ENCODE measurements at places on chromosomes 4 and X. TPM values are rescaled to one million over a fixed set of nuclear protein-coding genes. Genes with fewer than 3 reads are reported as not detected.

DNA sequence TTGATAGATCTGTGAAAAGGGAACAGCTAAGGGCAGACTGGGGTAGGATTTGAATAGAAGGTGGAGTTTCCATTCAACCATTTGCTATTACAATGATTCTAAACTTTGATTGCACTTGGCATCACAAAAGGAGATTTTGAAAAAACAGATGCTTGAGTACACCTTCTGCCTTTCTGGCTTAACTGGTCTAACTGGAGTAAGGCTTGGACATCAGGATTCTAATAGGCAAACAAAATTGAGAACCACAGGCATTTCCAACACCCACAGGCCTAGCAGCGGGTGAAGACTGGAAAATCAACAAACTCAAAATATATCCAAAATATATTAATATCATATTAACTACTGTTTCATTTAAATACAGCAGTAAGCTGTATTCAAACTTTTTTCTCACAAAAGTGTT is 1.9 kb upstream of the VEGFC start:
- no peak for DNase-seq
- peaks cover 35% of the 10 kb centered on the region for H3K27me3 ChIP-seq
- no peak overlapping the region for H3K4me3 ChIP-seq
- peaks cover 3% of the 10 kb centered on the region for H3K4me1 ChIP-seq
- H3K36me3 ChIP-seq = no peaks in the 10 kb centered on the region

- no peaks in the 10 kb centered on the region for H3K36me3 ChIP-seq
- DNase-seq = no peak
- H3K4me1 ChIP-seq = no peaks in the 10 kb centered on the region
- no peak overlapping the region for H3K4me3 ChIP-seq
- no peak overlapping the region for H3K27ac ChIP-seq
Measured at GRCh38 chr4:124863040-124863545, 150.6 kb upstream of the ANKRD50 start.

GRCh38 chr4:10765386-10765785 is 80.8 kb upstream of the CLNK start:
- no peak for DNase-seq
- H3K36me3 ChIP-seq = no peaks in the 10 kb centered on the region
- no peak overlapping the region for H3K27ac ChIP-seq
- no peaks in the 10 kb centered on the region for H3K4me1 ChIP-seq

GRCh38 chrX:153446950-153447580 is 1.2 kb upstream of the TREX2 start:
- no peaks in the 10 kb centered on the region for H3K4me1 ChIP-seq
- no peak for DNase-seq
- H3K36me3 ChIP-seq = no peaks in the 10 kb centered on the region
- no peak overlapping the region for H3K27ac ChIP-seq
- no peaks in the 10 kb centered on the region for H3K27me3 ChIP-seq

DNA sequence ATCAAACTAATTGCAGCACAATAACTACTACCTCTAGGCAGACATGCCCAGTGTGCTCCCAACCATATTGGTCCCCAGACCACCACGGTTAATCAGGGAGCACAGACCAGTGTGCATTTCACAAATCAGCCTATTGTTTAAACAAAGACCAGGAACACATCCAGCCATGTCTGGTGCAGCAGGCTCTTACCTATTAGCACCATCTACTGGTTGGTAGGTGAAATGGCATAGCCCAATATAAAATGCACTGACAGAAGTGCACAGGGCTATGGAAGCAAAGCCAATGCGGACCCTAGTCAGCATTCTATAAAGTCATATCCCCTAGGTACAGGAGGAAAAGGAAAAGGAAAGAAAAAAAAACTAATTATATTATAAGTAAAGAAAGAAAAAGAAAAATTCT is 15.5 kb upstream of the CYLC1 start:
- H3K4me1 ChIP-seq = no peaks in the 10 kb centered on the region
- no peak overlapping the region for H3K4me3 ChIP-seq
- no peaks in the 10 kb centered on the region for H3K36me3 ChIP-seq
- H3K27me3 ChIP-seq = no peaks in the 10 kb centered on the region
- no peak overlapping the region for H3K27ac ChIP-seq
- peak; percentile 3 for DNase-seq

- H3K4me1 ChIP-seq = no peaks in the 10 kb centered on the region
- H3K4me3 ChIP-seq = no peak overlapping the region
- no peak for DNase-seq
- H3K27ac ChIP-seq = no peak overlapping the region
Measured at GRCh38 chrX:16418650-16419049, 231.3 kb upstream of the S100G start.

GRCh38 chr4:34271479-34272355 is 1972.6 kb downstream of the ARAP2 start:
- H3K27ac ChIP-seq = no peak overlapping the region
- no peak for DNase-seq
- H3K36me3 ChIP-seq = no peaks in the 10 kb centered on the region
- H3K4me1 ChIP-seq = no peaks in the 10 kb centered on the region

DNA sequence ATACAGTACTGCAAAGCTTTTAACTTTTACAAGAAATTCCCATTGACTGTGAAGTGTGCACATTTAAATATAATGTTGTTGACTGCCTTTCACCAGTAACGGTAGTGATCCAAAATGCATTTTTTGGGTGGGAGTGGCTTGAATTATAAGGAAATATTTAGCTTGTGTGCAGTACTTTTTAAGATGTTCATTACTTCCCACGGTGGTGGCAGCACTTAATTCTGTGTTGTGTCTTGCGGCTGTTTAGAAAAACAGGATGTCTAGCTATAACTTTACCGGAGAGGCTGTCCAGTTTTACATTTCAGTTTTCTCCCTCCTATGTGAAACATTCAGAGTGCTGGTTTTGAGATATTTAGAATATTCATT is 1.7 kb downstream of the TMEM131L start:
- H3K36me3 ChIP-seq = peaks cover 49% of the 10 kb centered on the region
- H3K4me1 ChIP-seq = peaks cover 46% of the 10 kb centered on the region
- H3K4me3 ChIP-seq = peak overlapping the region; percentile 94
- H3K27me3 ChIP-seq = no peaks in the 10 kb centered on the region
- no peak for DNase-seq

- no peak for DNase-seq
- H3K27ac ChIP-seq = no peak overlapping the region
- H3K4me1 ChIP-seq = peaks cover 29% of the 10 kb centered on the region
- H3K27me3 ChIP-seq = no peaks in the 10 kb centered on the region
- H3K4me3 ChIP-seq = no peak overlapping the region
- H3K36me3 ChIP-seq = no peaks in the 10 kb centered on the region
Measured at GRCh38 chr4:113440371-113440770, 321.2 kb downstream of the CAMK2D start.

- H3K36me3 ChIP-seq = no peaks in the 10 kb centered on the region
- H3K4me1 ChIP-seq = no peaks in the 10 kb centered on the region
- DNase-seq = no peak
- H3K27me3 ChIP-seq = peaks cover 24% of the 10 kb centered on the region
- no peak overlapping the region for H3K4me3 ChIP-seq
Measured at GRCh38 chr4:183967266-183967665, 62.2 kb downstream of the STOX2 start.

GRCh38 chr4:65450899-65451298 is 219.4 kb downstream of the EPHA5 start:
- no peaks in the 10 kb centered on the region for H3K36me3 ChIP-seq
- H3K4me1 ChIP-seq = no peaks in the 10 kb centered on the region
- H3K27me3 ChIP-seq = no peaks in the 10 kb centered on the region
- no peak overlapping the region for H3K4me3 ChIP-seq
- H3K27ac ChIP-seq = no peak overlapping the region

- H3K36me3 ChIP-seq = no peaks in the 10 kb centered on the region
- no peaks in the 10 kb centered on the region for H3K27me3 ChIP-seq
- DNase-seq = no peak
- no peak overlapping the region for H3K4me3 ChIP-seq
- no peaks in the 10 kb centered on the region for H3K4me1 ChIP-seq
- H3K27ac ChIP-seq = no peak overlapping the region
Measured at GRCh38 chrX:136336623-136337022, 35.9 kb downstream of the ADGRG4 start.

GRCh38 chr4:139824882-139825522 is 159.4 kb downstream of the MGST2 start:
- H3K4me1 ChIP-seq = no peaks in the 10 kb centered on the region
- no peaks in the 10 kb centered on the region for H3K36me3 ChIP-seq
- no peaks in the 10 kb centered on the region for H3K27me3 ChIP-seq
- no peak for DNase-seq
- no peak overlapping the region for H3K4me3 ChIP-seq

- peaks cover 27% of the 10 kb centered on the region for H3K27me3 ChIP-seq
- H3K36me3 ChIP-seq = no peaks in the 10 kb centered on the region
- H3K4me3 ChIP-seq = no peak overlapping the region
- DNase-seq = no peak
- no peaks in the 10 kb centered on the region for H3K4me1 ChIP-seq
- H3K27ac ChIP-seq = no peak overlapping the region
Measured at GRCh38 chr4:140743194-140743931, 12.8 kb downstream of the TBC1D9 start.

- H3K4me3 ChIP-seq = no peak overlapping the region
- no peaks in the 10 kb centered on the region for H3K27me3 ChIP-seq
- H3K27ac ChIP-seq = no peak overlapping the region
- H3K4me1 ChIP-seq = no peaks in the 10 kb centered on the region
- DNase-seq = no peak
Measured at GRCh38 chr4:20464381-20464780, 212.7 kb downstream of the SLIT2 start.

DNA sequence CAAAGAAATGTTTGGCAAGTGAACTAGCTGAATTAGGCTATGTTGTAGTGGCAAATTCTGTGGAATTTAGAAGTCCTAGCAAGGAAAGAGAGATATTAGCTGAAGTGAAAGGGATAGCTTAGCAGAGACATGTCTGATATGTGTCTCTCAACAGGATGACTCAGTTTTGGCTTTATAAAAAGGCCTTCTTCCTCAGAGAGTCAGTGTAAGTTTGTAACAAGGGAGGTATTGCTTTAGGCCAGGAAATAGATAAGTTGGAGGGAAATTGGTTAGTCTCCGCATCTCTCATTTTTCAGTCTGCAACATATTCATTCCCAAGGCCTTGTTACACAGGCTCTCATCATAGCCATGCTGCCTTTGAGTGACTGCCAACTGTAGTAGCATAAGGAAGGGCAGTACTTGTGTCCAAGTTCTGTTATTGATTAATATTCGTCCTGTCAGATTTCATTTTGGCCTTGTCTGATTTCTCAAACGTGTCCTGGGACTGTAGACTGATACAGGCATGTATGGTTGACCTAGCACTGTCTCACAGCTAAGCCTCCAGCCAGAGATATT is 4.0 kb downstream of the TMEM164 start:
- H3K4me1 ChIP-seq = peaks cover 25% of the 10 kb centered on the region
- no peak overlapping the region for H3K4me3 ChIP-seq
- no peak overlapping the region for H3K27ac ChIP-seq
- peaks cover 13% of the 10 kb centered on the region for H3K36me3 ChIP-seq

- no peaks in the 10 kb centered on the region for H3K36me3 ChIP-seq
- H3K27ac ChIP-seq = no peak overlapping the region
- no peak for DNase-seq
- H3K4me3 ChIP-seq = no peak overlapping the region
Measured at GRCh38 chr4:183989461-183989860, 84.4 kb downstream of the STOX2 start.

DNA sequence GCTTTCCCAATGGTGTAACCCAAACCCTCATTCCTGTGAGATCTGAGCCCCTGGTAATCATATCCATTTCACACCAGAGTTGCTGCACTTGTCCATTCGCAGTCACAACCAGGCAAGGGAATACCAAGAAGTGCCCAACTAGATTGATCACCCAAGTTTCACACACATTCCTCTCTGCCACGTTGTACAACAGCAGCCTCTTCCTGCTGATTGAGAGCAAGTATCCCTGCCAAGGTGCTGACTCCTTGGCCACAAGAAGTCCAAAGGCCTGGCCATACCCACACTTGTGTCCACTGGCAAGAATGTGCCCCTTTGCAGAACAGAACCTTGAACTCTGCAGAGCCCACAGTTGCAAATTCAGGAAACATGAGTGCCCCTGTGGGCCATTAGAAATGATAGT is 6.5 kb upstream of the ACOT9 start:
- H3K36me3 ChIP-seq = no peaks in the 10 kb centered on the region
- H3K27me3 ChIP-seq = no peaks in the 10 kb centered on the region
- no peak overlapping the region for H3K4me3 ChIP-seq
- no peak overlapping the region for H3K27ac ChIP-seq

DNA sequence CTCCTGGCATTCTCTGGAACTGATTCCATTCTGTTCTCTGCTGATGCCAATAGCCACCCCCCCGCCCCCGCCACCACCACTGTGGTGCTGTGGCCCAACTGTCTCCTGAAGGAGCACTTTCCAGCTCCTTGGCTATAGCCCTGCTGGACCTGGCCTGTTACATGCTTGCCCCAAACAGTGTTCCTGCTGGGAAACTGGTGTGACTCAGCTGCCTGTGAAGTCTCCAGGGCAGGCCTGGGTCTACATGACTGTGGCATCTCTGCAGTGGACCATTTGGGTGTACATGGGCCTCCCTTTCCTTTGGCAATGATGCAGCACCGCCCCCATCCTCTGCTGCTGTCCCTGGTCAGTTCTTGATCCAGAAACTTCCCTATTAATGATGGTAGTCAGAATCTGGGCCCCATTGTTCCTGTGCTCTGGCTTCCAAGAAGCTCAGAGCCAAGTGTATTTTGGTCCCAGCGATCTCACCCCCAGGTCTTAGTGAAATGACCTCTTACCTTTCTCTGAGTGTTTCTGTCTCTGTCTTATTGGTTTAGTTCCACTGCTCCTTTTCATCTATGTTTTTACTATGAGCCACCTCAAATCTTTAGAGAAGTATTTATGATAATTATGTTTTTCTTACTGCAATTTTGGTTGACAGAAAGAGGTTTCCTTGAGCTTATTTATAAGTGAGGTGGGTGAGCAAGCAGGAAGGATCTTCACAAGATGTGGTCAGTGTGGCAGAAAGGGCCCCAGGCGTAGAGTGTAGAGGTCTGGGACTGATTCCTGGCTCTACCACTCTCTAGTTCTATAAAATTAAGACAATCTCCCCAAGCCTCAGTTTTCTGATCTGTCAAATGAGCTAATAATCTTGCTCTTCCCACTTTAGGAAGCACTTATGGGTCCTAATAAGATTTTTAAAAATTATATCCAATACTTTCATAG is 210.7 kb upstream of the EOLA2 start:
- H3K4me3 ChIP-seq = no peak overlapping the region
- no peaks in the 10 kb centered on the region for H3K4me1 ChIP-seq
- no peaks in the 10 kb centered on the region for H3K27me3 ChIP-seq
- no peaks in the 10 kb centered on the region for H3K36me3 ChIP-seq

GRCh38 chrX:44173219-44173618 is 170.3 kb downstream of the EFHC2 start:
- peaks cover 10% of the 10 kb centered on the region for H3K36me3 ChIP-seq
- H3K27me3 ChIP-seq = no peaks in the 10 kb centered on the region
- no peak overlapping the region for H3K27ac ChIP-seq
- no peak overlapping the region for H3K4me3 ChIP-seq
- no peak for DNase-seq

Gene RNF150
- total RNA-seq = 0.14 TPM

Gene DIPK2B
- 0.32 TPM for total RNA-seq

Gene TREX2
- total RNA-seq = 1.1 TPM

Gene RASGEF1B
- 3.4 TPM for total RNA-seq

Gene SMPX
- not detected for total RNA-seq

Gene STOX2
- total RNA-seq = not detected

Gene CTAG1B
- total RNA-seq = not detected

Gene TMEM35A
- not detected for total RNA-seq

Gene POU3F4
- total RNA-seq = not detected

Gene DCAF8L2
- total RNA-seq = not detected

Gene P2RY8
- 21.2 TPM for total RNA-seq

Gene NDP
- total RNA-seq = not detected
